ENCODE measurements at places on chromosomes 7 and 10. TPM values are rescaled to one million over a fixed set of nuclear protein-coding genes. Genes with fewer than 3 reads are reported as not detected.

The ZNF804B gene
- total RNA-seq: 8.3 TPM

The MEIG1 gene
- total RNA-seq: not detected

The STRIP2 gene
- total RNA-seq: 81.4 TPM

The PCLO gene
- total RNA-seq: 77.5 TPM
